ENCODE measurements at places on chromosomes 7 and 10. TPM values are rescaled to one million over a fixed set of nuclear protein-coding genes. Genes with fewer than 3 reads are reported as not detected.
A peak's percentile ranks its signal among the peaks of the same experiment; 100 is the strongest.

- no peak for DNase-seq
Measured at GRCh38 chr7:22896917-22897316, 74.3 kb upstream of the TOMM7 start.

SEMA3A gene
- 3.0 TPM for total RNA-seq

DNA sequence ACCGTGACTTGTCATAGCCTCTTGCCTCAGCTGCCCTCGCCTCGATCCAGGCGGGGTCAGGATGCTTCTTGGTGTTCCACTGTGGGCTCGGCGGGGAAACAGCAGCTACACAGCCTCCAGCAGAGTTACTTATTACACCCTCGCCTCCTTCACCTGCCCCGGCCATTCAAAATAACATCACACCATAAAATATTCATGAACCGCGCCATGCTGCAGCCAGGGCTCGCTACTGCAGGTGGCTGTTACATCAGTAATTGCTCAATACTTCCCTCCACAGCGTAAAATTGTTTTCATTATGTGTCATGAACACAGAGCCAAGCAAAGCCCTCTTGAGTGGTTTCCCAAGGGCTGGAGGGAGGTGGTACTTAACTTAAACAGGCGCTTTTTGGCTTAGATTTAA is 241.5 kb upstream of the SP8 start:
- no peak for DNase-seq

DNA sequence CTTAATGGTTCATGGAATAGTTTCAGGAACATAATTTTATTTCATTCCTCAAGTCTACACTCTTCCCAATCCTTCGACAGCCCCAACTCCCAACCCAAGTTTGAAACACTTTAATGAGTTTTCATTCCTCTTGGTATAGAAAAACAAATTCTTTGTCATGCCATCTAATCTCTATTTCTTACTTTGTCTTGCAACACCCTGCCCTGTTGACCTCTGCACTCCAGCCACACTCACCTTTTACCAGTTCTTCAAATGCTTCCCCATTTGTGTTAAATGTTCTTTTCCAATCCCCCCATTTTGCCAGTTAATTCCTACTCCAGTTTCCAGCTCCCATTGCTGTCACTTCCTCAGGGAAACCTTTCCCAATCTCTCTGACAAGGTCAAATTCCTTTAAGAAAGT is 21.9 kb downstream of the ASAH2 start:
- DNase-seq: no peak

DNA sequence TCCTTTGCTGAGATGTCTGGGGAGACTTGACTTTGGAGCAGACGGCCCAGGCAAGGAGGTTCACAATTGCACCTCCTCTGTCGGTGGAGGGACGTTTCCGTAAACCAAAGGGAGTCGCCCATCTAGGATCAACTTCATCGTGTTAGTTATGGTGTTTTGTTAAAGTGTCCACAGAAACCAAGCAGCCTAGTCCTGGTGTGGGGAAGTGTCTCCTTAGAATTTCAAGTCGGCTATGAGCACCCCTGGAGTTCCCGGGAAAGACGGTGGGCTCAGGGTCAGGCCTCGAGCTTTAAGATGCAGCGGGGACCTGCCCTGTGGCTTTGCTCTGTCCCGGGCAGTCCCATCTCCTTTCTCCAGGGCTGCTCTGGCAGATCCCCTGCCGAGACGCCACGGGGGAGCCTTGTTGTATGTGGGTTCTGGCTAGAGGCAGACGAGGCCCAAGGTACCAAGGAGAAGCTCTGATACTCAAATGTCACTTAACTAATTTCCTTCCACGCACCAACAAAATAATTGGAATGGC is 319.2 kb downstream of the ADARB2 start:
- no peak for DNase-seq

KLF14 gene
- not detected for total RNA-seq

FAM237B gene
- total RNA-seq: not detected

DNA sequence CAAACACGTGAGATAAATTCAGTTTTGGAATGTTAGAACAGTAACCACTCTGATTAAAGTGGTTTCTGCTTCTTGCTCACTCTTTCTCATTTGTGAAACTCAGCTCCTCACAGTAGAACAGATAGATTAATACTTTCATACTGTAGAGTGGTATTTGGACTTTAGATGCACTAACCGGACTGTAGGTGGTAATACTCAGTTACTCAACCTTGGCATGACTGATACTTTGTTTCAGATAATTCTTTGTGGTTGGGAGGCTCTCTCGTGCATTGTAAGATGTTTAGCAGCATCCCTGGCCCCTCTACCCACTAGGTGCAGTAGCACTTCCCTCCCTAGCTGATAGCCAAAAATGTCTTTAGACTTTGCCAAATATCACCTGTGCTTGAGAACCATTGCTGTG is 37.6 kb downstream of the MCU start:
- DNase-seq: no peak

GRCh38 chr10:36092116-36092515 is 450.0 kb upstream of the FZD8 start:
- no peak for DNase-seq

- no peak for DNase-seq
Measured at GRCh38 chr10:112434988-112435619, 11.6 kb downstream of the ZDHHC6 start.

DNA sequence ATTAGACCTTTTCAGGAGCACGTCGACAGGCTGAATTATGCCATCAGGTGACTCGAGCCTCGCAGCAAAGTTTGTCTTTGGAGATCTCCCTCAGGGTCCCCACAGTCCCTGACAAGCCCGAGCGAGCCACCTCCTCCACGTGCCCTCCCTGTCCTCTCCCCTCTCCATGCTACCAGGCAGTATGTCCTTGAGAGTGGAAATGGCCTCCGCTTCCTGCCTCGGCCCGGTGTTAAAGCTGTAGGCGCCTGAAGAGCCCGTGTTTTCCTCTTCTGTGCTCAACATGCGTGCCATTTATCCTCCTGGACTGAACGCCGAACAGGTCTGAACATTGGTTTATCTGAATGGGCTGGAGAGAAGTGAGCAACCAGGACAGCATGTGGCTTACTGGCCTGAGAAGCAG is 82.6 kb downstream of the GPR26 start:
- no peak for DNase-seq

DNA sequence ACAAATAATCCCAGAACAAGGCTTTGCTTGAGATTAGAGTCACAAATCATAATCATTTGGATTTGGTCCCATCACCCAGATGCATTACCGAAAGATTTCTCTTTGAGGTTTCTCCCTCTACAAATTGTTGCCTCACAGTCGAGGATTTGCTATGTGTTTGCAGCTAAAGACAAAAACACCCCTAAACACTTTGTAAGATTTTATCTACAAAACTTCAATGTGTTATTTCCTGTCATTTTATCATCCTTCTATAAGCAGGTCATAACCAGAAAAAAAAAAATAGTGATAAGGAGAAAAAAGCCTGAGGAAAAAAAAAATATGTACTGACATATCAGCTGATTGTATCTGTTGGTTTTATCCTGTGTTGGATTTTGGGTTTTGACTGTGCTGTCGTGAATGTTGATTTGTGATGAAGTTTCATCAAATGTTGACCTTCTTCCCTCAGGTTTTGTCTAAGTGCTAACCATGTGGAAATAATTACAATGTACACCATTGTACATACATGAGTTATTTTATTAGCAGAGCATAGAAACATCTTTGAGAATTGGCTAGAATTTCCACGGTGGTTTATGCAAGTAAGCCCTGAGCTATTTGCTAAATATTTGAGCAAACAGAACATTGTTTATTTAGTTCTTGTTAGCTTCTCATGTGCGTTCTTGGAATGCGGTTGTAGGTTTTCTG is 274.4 kb downstream of the NEBL start:
- no peak for DNase-seq

GRCh38 chr7:155456738-155457543 is 988 bp upstream of the EN2 start:
- DNase-seq: peak; percentile 45

CPXM2 gene
- not detected for total RNA-seq

AKR1B15 gene
- not detected for total RNA-seq

- peak; percentile 54 for DNase-seq
Measured at GRCh38 chr7:22860784-22861482, 38.3 kb upstream of the TOMM7 start.

ZPBP gene
- not detected for total RNA-seq

- DNase-seq: no peak
Measured at GRCh38 chr10:565676-566075, 123.8 kb downstream of the DIP2C start.

DNA sequence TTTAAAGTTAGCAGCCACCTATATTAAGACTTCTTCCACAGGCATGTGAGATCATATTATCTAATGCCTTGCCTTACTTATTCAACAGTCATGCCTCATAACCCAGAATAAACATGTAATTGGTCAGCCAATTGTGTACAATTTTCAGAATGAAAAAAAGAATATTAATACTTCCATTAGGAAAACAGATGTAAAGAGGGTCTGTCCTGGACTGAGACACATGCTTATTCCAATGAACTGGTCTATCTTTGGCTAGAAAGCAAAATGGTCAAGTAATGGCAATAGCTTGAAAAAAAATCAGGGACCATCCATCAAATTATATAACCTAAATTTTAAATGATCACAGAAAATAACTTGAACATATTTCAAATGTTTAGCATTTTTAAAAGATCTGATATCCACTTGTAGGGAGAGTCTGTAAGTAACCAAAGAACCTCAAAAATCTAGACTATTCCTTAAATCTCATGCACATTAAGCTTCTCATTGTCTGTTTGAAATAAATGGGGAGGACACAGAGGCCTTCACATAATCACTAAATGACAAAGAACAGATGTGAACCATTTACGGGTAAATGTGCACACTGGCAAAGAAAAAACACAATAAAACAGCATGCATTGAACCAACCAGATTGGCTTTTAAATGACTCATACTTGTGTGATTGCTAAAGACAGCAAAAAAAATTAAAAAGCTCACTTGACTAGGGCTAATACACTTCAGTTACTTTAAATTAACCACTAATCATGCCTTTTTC is 568.8 kb upstream of the PCDH15 start:
- no peak for DNase-seq

- no peak for DNase-seq
Measured at GRCh38 chr7:155951554-155952158, 139.4 kb upstream of the SHH start.

ZNF425 gene
- total RNA-seq: 0.57 TPM

ANKRD2 gene
- total RNA-seq: not detected

DNA sequence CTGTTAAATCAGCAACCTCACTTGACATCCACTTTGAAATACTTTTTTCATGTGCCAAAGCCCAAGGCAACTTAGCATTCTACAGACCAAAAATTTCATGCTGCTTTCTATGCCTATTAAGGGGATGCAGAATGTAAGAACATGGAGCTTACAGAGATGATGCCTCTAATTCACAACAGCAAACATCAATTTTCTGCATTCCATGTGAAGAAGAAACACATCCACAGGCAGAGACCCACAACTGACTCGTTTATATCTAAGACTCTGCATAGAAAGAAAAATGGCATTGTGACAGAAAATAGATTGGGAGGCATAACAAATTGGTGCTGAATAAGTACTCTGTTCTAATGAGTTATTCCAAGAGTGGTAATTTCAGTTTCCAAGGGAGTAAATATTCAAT is 107.6 kb downstream of the SGMS1 start:
- no peak for DNase-seq

HOXA3 gene
- not detected for total RNA-seq

DNA sequence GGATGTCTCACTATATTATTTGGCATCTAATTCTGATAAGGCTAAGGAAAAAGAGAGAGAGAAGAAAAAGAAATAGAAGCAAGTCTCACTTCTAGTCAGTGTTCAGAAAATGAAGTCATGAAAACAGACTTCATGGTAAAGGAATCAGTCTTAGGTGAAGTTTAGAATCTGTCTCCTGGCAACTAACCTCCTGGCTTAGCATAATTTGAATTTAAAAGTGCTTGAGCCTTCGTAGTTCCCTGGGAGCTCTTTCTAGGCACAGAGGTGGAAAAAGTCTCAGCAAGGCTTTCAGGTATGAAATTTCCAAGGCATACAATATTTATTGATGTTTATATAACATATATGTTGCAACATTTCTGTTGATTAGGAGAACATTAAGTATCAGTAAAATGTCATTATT is 10.4 kb downstream of the CHRM2 start:
- DNase-seq: no peak

- no peak for DNase-seq
Measured at GRCh38 chr7:32357535-32358277, 132.5 kb downstream of the LSM5 start.

XRCC2 gene
- 10.8 TPM for total RNA-seq

DNA sequence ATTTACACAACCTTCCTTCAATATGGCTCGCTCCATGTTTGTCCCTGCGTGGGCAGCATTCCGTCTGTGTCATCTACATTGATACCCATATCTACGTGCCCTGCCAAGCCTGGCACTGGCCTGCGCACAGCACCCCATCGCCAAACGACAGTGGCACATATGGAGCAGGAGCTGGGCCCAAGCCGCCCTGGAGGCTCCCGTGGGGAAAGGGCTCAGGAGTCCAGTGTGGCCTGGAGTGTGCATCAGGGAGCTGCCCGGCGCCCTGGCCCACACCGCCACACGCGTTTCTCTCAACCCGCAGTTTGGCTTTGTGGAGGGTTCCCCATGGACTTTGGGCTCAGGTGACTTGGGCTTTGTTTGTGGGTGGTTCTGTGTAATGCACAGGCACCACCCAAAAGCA is 273.2 kb downstream of the PTPRN2 start:
- DNase-seq: no peak

DNA sequence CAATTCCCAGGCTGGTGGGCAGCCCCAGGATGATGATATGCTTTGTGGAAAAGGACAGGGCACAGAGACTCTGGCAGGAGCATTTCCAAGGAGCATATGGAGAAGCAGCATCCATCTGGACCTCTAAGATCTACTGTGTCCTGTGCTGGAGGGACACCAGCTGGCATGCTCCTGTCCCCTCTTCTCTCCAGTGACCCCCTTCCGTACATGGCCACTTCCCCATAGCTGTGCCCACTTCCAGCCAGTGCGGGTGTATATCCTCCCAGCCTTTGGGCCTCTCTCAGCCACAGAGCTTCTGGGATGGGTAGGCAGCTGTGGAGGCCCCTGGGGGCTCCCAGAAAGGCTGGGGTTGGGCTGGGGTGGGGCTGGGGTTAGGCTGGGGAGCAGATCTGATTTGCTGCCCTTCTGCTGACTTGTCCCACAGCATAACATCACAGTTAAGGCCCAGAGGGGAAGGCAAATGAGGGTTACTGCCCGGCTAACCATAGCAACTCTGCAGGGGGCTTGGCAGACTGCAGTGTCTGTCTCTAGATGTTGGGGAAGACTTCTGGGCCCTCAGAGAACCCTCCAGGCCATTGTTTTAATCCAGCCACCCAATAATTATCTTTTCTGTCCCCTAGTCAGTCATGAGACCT is 6.3 kb downstream of the NPFFR1 start:
- DNase-seq: no peak
